ENCODE measurements at places on chromosomes 12 and 14.

DNA sequence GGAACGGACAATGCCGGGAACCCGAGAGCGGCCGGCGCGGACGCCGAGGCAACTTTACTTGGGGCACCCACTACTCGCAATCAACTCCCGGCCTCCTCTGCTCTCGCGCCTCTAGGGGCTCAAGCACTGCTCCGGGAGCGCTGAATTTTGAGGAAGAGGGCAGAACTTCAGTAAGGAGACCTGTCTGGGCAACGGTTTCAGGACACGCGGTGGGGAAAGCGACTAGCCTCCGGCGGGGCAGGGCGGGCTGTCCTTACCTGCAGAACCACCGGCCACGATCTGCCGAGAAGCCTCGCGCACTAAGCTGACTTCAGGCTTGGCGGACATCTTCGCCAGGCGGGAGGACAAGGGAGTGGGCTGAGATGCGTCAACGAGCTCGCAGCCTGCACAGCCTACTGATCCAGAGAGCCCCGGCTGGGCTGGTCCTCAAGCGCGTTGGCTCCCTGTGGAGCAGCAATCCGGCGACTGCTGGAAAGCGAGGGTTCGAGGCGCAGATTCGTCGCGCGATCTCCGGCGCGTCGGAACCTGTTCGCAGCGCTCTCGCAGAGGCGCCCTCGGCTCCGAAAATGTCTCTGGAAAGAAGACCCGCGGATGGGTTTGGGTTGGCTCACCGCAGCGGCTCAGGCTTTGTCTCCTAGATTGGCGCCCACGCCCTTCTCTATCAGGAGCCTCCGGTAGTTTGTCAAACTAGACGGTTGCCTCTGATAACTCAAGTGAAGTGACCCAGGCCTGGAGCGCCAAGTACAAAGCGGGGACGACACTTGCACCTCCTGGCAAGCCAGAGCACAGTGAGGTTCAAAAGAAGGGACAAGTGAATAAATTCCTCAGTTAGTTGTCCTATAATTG is at the start of gene SLC25A21:
SLC25A21 (minus strand) TSS at position 583 of the 846 bp plus-strand sequence.
- peak; percentile 91 for DNase-seq

GRCh38 chr12:31518680-31519227 is 72.2 kb downstream of the DENND5B start:
- peak; percentile 95 for DNase-seq

- no peak for DNase-seq
Measured at GRCh38 chr12:113396828-113397496, 6.7 kb downstream of the SDS start.

DNA sequence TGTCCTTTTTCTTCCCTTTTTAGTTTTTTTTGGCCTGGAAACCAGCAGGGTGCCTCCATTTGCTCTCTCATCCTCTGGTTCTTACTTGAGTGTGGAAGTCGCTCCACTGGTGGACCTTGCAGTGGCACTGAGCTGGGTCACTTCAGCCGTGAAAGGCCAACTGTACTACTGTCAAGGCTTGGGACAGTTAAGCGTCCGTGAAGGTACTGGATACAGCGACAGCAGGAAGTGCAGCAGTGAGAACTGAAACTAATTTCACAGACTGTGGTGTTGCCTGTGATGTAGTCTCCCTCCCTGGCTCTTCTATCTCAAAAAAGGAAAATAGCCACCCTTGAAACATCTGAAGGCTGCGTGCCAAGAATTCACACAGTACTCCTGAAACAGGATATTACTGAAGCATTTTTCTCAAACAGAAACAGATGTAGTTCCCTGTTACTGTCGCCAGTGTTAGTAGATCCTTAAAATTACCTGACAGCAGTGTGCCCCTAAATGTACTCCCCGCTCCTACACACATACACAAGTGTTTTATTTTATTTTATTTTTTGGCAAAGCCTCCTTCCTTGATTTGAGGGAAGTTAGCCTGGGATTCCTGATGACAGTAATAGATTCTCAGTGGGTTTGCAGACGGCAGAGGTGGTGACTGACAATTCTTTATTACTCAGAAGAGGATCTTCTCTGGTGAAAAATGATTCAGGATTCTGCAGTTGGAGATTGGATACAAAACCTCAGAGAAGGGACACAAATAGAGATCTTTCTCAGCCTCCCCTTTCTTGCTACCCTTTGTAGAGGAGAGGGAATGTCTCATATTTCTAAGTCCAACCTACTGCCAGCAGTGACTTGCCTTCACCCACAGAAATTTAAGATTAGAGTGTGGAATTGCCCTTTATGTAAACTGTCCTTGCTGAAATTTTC is 4.4 kb downstream of the SUSD6 start:
- DNase-seq: peak; percentile 76

DNA sequence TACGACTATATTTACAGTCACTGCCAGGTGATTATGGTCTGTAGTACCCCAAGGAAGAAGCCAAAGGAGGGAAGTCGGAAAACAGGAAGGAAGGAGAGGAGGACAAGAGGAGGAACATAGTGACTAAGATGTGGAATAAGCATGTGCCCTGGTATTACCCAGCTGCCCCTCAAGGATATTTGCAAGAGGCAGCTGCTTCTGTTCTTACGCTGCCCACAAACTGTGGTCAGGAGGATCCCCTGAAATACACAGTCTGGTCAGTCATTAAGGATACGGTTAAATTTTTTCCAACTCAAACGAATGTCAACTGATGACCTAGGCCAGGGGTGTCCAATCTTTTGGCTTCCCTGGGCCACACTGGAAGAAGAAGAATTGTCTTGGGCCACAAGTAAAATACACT is 126.5 kb downstream of the CMAS start:
- no peak for DNase-seq

- no peak for DNase-seq
Measured at GRCh38 chr12:92063641-92064040, 82.0 kb downstream of the BTG1 start.

- DNase-seq: peak; percentile 71
Measured at GRCh38 chr12:124651516-124652273, 84.3 kb upstream of the NCOR2 start.

GRCh38 chr14:46197856-46198255 is 453.7 kb downstream of the RPL10L start:
- DNase-seq: no peak
